Kasumi-1 (cell line): ENCODE measurements at places on chromosomes 4 and X.

DNA sequence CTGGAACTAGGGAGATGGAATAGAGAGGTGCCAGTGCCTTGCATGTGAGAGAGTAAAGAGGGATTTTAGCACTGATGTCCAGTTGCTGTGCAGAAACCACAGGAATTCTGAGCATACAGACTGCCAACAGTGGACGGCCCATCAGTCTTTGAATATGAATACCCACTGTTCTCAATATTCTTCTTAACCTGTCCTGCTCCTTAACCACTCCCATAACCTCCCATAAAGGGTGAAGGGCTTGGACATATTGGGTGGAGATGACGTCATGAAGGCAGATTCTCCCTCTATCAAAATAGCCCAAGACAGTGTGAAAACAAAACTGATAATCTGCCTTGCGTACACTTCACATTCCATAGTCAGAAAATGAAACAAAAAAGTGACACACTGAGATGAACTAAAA is 1313.7 kb upstream of the PABPC4L start:
- DNase-seq = no peak

- no peak for DNase-seq
These were observed 1.4 kb downstream of the C4orf36 start for GRCh38 chr4:86890790-86891189.

DNA sequence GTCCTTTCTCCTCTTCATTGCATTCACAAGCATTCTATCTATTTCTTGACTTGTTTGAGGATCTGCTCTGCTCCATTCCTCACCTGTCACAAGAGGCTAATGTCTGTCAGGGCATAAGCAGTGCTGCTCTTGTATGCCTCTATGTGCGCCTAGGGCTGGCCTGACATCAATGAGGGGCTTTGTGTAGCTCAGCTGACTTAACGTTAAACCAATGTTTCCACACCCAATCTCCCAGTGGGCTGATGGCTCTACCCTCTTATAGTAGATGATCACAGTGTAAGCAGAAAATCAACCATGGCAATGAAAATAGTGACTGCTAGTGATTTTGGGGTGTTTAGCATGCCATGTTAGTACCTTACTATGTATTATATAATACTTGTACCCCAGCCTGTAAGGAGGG is 139.0 kb downstream of the UNC5C start:
- DNase-seq = no peak

- DNase-seq = no peak
These were observed 1287.7 kb downstream of the FAM133A start for GRCh38 chrX:94961730-94962129.

GRCh38 chr4:20359692-20360091 is 108.0 kb downstream of the SLIT2 start:
- DNase-seq = peak; percentile 79

DNA sequence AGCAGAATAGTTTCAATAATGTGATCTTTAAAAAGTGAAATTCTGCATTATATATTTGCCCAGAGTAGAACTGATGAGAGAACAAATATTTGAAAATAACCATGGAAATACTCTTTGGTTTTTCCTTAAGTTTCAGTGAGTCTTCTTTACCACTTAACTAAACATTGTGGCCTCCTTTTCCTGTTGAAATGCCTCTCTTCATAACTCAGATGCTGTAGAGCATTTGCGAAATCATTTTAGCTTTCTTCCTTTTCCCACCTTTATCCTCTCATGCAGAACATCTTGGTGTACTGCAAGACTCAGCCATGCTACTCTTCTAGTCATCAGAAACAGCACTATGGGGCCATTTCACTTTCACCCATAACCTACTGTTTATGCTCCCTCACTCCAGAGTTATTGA is 48.2 kb downstream of the CASK start:
- DNase-seq = no peak

DNA sequence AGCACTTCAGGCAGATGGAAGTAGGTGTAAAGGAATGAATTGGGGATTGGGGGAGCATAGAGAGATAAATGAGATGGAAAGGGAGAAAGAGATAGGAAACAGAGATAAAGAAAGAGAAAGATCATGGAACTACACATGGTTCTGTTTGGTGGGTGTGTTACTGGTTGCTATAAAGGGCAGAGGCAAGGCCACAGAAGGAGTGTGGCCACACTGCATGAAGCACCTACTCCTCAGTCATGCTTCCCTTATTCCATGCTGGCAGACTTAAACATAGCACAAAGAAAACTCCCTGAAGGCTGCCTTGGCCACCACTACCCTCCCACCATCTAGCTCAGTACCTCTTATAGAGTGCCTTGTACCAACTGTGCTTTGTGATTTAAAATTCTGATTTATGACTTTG is 56.9 kb downstream of the OPHN1 start:
- DNase-seq = no peak

DNA sequence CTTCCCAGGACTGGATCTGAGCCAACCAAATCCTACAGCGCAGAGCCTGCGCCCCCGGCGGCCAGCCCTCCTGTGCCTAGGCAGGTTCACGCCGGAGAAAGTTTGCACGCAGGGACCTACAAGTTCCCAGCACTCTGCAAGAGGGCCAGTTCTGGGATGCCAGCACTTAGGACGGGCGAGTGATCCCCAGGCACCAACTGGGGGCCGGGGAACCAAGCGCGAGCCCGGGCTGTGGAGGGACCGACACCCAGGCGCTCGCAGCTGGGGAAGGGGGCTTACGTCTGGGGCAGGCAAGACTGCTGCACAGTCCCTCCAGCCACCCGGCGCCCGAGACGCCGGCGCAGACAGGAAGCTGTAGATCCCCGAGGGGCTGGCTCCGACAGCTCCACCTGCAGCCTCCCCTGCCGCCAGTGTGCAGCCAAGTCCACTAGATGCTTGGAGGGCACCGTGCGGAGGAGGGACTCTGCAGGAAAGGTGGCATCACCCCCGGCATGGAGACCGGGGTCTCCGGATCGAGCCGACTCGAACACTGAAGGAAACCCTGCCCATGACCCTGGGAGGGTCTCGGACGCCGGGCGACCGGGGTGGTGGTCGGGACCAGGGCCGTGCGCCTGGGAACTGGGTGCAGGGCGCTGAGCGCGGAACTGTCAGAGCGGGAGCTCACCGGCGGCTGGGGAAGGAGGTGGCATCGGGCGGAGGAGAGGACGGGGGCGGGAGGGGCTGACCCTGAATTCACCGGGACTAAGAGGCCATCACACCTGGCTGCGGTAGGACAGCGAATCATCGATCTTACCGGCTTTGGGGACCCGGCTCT is 566 bp downstream of the CORIN start:
- DNase-seq = no peak

DNA sequence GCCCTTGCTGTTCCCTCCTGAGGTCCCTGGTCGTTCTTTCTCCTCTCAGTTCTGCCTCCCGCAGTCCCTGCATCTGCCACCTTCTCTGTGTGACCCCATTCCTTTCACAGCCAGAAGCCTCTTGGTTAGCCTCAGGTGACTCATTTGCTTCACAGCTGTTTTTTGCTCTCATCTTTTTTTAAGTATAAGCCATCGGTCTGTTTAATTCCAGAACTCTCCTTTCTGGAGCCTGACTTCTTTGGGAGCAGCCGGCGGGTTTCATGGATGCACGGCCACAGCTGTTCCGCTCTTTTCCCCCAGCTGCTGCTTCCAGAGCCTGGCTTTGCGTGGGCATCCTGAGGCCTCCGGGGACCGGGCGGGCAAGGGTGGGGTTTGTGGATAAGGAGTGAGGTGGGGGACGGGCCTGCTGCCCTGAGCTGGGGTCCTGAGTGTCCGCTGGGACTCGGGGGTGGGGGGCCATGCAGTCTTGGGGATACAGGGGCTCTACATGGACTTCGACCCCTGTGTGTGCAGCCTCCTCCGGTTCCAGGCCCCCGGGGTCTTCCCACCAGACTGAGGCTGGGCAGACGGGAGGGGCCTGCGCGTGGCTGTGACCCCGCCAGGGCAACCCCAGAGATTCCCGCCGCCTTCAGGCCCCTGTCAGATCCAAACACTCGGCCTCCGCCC is 46.7 kb downstream of the PCGF3 start:
- peak; percentile 21 for DNase-seq

DNA sequence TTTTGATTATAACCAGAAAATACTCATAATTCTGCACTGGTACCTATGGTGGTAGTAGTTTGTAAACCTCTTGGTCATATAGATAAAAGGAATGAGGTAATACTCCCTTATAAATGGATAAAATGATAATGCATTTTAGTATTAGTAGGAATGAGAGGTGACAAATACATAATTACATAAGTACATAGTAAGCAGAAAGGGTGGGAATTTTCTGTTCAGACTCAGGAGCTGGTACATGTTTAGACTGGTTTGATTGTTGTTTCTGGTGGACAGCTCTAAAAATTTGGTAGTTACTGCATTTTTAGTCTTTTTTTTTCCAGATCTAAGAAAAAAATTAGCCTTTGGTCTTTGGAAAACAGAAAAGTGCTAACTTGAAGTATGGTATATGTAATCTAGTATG is 70.4 kb upstream of the AGA start:
- no peak for DNase-seq

DNA sequence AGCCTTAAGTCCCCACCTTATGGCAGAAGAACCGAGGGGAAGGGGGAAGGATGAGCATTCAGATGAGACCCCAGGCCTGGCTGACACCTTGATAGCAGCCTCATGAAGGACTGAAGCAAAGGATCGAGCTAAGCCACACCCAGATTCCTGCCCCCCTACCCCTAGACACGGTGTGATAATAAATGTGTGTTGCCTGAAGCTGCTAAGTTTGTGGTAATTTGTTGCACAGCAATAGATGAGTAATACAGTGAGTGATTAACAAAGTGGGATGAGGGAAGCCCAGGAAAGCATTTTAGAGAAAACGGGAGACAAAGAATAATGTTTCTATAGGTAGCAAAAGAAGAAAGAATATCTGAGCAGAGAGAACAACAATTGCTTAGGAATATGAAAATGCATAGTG is 404.2 kb downstream of the MID1IP1 start:
- DNase-seq = no peak

DNA sequence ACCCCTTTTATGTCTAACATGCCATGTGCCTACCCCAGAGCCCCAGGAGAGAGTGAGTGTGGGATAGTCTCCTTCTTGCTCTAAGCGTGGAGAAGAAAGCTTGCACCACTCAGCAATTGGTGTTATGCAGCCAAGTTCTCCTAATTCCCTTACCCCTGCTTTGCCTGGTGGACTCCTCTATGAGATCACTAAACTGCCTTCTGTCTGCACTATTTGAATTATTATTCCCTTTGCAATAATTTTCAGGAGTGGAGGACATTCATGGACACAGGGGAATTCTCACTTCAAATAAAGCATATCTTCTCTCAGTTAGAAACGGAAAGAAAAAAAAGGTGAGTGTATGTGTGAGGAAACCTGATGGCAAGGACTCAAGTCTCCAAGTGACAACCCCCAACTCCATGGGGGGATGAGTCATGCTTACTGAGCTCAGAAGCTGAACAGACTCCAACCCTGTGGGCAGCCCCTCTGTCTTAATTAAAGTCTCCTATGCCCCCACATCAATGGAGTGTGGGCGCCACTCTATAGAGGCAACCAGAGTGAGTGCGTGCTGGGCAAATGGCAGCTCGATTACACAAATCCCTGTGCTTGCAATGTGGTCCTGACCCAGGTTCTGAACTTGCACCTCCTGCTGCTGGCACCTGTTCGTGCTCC is 381.9 kb downstream of the RAB28 start:
- no peak for DNase-seq

- DNase-seq = no peak
These were observed 25.1 kb upstream of the MXD4 start for GRCh38 chr4:2286904-2287593.

DNA sequence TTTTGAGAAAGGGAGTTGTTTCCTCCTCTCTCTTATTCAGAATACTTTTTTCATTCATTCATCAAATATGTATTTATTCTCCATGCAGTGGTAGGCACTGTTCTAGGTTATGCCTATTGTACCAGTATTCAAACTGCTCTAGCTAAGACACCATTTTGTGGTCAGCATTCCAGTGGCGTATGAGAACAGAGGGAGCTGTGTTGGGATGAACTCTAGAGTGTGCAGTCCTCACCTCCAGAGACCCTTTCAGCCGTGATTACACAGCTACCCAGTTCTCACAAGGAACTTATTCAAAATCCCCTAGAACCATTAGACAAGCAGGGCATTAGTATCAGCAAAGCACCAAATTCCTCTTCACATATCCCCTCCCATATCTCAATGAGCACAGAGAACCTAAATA is 4.2 kb downstream of the TLR1 start:
- no peak for DNase-seq
